T-helper 22 cell (primary cell): ENCODE measurements at places on chromosomes 5 and 9.

DNA sequence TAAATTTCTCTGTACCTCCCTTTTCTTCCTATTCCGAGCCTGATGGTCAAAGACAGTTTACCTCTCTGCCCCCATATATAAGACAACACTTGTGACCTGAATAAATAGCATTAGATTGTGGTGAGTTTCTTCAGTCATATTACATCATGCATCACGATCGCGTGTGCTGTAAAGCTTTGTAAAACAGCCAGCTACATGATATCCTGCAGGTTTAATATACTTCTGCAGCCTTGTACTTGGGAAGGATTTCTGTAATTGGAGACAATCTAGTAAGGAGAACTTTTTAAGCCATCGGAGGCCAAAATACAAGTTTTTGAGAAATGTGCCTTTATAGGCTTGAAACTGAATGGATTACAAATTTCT is 711.8 kb upstream of the WWC1 start:
- DNase-seq, result no peak

DNA sequence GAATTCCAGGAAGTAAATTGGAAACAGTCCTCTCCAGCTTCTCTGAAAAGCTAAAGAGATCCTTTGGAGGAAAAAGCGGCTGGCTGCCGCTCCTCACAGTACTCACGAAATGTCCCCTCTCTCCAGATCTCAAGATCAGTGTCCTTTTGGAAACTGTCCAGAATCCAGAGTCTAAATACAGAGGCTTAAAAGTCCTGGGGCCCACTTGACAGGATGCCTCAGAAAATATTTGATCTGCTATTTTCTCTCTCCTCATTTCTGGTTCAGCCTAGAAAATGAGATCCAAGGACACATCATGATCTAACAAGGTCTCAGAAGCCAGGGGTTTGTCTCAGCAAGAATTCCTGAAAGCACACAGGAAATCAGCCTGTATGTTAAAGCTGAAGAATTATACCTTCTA is 7.2 kb downstream of the C1QTNF2 start:
- DNase-seq, result no peak

DNA sequence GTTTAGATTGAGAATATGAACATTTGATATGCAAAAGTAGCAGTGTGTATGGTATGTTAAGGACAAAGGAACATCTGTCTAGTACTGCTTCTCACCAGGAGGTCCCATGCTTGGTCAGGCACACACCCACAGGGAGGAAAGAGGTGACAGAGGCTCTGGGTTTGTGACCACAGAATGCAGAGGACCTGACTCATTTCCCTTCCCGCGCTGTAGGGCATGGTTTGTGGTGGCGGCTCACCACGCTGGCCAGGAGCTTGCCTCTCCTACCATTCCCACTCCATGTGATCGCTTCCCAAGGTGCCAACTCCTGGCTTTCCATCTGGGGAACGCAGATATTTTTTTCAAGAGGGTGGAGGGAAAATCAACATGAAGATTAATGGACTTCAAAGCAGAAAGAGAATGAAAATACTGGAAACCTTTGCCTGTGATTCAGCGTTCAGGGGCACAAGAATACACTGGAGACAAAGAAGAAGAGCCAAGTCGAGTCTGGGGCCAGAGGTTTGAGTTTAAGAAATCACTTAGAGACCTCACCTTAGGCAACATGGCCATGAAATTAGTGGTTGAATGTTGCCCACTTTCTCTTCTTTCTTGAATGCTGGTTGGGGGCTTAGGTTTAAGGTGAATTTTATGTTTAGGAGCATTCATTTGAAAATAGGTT is 477.8 kb downstream of the CCDC171 start:
- no peak for DNase-seq

- DNase-seq, result no peak
Observed at GRCh38 chr9:69857131-69857530, 36.5 kb downstream of the CFAP95 start.

DNA sequence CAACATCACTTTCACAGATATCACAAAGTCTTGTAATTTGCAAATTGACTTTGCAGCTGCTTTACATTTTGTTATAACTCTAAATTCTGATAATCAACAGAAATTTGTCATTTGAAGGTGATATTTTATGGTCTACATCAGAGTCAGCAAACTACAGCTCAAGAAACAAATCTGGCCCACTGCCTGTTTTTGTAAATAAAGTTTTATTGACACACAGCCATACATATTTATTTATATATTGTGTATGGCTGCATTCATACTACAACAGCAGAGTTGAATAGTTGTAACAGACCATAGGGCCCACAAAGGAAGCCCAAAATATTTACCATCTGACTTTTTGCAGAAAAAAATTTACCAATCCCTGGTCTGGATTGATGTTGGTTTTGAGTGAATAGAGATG is 87.0 kb upstream of the GRIA1 start:
- DNase-seq, result no peak

DNA sequence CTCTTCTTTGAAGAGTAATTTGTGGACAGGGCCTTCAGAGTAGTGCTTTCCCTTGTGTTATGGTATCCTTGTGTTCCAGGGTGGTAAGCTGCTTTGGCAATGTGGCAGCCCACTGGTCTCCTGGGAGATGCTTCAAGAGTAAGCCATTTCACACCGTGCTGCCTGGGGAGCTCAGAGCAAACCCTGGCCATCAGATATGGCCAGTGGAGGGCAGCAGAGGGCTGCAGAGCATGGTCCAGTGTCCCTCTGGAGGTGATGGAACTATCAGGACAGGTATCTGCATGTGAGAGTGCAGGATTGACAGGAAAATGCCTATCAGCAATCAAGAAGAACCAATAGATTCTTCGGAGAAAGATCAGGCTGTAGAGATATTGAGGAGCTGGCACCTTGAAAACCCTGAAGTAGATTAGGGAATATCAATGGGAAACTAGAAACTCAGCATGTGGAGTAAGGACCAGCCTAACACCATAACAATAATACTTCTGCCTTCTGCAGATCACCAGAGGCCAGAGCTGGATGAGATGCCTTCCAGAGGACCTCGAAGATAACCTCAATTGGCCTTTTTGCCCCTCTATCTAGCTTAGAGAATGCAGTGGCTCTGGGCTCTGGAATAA is 90.8 kb downstream of the PLPPR1 start:
- DNase-seq, result no peak
